ENCODE measurements at places on chromosomes 11 and 22.

DNA sequence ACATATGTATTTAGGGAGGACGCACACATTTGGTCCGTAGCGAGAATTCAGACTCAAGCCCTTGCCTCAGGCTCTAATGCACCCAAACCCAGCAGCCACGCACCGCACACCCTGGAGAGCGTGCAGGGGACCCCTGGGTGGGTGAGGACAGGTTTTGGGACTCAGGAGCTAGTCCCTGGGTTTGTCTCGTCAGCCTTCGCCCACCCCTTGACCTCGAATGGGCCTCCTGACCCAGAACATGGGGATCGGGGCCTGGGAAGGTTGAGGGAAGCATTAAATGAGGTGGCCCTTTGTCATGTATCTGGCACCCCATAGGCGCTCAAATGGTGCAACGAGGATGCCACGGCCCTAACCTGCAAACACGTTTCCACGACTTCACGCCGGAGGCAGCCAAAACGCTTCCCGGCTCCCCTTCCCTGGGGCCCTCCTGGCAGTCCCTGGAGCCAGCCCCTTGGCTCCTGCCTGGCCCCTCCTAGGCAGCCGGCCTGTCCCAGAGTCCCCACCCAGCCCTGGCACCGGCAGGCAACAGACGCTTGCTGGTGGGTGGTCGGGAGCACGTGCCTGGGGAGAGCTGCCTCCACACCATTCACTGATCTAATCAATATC is 5.5 kb upstream of the LINC01488 start:
- DNase-seq = no peak

GRCh38 chr11:128824191-128825049 is 42.7 kb downstream of the KCNJ1 start:
- DNase-seq = no peak

- no peak for DNase-seq
Measured at GRCh38 chr22:44549701-44550100, 51.7 kb upstream of the RTL6 start.

DNA sequence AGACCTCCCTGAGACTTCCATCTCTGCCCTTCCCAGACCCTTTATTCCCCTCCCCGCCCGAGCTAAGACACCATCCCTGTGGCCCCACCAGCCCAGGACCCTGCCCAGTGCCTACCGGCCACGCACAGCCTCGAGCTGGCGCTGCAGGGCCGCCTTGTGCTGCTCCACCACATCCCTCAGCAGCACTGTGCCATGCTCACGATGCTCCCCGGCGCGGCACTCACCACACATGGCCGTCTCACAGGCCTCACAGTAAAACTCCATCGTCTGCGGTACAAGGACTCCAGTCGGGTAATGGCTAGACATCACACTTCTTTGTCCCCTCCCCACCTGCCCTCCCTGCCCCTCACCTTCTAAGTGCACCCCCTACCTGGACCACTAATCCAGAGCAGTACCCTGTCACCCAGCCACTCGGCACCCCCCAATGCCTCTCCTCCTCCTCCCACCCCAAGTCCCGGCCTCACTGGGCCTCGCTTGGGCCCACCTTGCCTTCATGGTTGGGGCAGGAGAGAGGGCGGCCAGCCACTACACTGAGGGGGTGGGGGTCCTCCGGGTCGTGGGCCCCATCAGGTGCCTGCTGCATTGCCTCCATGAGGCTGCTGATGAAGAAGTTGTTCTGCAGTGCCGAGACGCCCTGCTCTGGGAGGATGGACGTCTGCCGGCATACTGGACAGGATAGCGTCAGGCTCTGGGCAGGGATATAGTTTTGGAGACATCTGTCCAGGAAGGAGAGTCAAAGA is 16.0 kb downstream of the TRIM3 start:
- no peak for DNase-seq

- no peak for DNase-seq
Measured at GRCh38 chr11:90500922-90501568, 278.2 kb upstream of the CHORDC1 start.

DNA sequence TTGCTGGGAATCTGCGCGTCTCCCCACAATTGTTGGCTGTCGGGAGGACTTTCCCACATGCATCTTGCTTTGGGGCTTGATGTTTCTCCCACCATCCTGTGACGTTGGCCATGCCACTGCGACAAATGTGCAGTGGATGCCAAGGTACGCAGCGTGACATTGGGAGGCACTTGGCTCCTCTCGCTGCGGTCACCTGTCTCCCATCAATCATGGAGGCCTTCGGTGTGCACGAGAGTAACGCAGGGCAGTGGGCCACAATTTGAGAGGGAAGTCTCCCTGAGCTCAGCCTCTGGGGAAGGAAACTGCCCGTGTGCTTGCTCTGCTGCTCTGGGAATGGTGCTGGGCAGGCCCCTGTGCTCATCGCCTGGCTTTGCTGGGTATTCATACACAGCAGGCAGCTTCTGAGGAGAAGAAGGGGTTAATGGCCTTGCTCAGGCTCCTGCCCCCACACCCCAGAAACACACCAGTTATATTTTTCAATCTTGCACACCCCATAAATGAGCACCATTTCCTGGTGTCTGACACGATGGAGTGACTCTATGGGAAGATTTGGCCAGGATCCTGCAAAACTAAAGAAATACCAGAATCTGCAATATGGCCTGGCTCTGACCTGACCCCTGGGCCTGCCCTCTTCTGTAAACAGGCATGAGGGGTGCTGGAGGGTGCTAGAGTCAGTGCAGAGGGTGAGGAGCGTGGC is 153.5 kb downstream of the ADAMTS15 start:
- no peak for DNase-seq

DNA sequence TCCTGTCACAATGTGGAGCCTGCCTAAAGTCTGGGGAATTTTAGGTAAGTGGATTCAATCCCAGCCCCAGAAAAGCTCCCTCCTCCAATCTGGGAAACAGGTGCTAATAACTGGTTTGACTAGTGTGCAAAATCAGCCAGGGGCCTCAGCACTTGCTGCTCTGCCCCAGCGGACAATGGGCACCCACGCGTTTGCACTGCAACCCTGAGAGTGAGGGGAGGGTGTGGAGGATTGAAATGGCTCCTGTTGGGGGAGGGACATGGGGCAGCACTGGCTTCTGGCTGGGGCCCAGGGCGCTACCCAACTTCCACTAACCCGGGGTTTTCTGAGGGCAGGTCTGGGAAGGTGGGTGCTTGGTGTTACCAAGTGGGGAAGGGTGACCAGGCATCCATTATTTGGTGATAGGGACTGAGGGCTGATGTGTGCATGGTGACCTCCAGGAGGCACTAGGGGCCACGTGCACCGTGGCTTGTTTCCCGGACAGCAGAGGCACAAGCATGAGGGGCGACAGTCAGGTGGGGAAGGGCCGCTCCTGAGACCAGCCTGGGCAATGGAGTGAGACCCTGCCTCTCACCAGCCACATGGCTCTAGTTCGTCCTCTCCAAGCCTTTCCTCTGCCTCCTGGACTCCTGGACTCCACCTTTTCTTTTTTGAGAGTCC is 4.3 kb upstream of the PNPLA5 start:
- DNase-seq = no peak

DNA sequence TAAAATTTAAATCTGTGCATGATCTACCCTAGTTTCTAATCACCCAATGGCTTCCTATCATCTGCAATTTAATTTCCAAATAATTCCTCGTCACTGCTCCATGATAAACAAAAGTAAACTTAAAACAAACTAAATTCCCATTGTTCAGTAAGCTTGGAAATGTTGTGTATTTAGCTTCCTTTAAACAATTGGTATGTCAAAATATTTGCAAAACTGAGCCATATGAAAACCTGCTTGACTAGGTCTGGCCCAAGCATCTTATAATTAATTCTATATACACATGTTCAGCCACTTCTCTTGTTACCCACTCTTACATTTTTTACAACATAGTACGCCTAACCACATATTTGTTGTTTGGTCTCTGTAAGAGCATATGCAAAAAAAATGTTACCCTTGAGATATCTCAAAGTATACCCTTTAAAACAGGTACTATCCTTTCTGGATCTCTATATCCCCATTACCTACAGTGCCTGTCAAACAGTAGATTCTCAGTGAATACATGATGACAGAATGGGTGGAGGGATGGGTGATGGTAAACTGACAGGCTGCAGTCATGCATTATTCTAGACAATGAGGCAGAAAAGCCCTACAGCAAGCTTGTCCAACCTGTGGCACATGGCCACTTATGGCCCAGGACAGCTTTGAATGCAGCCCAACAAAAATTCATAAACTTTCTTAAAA is 1277.9 kb upstream of the TENM4 start:
- DNase-seq = no peak

- no peak for DNase-seq
Measured at GRCh38 chr11:68743539-68743938, 7.8 kb downstream of the TESMIN start.

DNA sequence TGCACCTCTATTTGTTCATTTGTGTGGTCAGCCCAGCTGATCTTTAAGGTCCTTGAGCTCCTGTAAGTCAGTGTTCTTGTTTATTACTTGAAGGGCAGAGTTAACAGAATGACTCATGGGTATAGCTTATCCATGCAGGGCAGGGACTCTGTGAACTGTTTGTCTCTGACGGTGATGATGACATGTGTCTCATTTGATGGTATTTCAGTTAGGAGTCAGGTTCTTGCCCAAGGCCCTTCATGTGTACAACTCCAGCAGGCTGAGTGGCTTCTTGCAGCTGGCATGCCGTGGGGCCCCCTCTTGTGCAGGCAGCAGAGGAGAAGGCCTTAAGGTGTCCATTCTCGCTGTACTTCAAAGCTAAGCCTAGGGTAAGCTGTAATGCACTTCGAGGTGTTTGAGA is 165.1 kb downstream of the DBX1 start:
- DNase-seq = no peak

- no peak for DNase-seq
Measured at GRCh38 chr11:72577271-72577721, 96.9 kb downstream of the PDE2A start.

DNA sequence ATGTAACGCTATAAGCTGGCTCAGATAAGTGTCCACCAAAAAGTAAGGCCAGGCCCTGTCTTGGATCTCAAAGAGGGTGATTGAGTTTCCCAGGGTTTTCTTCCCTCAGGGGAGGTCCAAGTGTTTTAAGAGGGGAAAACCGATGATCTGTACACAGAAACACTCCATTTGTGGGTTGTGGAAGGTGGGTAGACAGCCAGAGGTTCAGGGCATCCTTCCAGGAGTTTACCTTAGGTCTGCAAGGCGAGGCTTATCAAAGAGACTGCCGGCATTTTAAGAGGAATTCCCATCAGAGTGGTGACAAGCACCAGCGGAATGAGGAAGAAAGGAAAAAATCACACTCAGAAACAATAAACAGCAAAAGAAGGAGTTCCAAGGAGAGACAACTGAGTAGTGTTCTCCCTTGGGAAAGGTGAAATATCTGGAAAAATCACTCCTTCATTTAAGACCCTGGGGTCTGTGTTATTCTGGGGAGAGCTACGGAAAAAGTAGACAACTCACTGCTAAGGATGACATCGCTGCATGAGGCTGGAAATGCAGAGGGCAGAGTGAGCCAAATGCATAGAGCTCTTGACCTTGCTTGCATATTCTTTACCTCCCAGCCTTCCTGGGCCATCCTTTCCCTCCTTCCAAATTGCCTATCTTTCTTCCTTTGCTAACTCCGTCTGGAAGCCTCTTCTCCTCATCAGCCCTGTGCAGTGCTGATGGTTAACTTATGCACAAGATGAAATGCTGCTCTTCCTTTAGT is 22.1 kb upstream of the MMP7 start:
- no peak for DNase-seq

DNA sequence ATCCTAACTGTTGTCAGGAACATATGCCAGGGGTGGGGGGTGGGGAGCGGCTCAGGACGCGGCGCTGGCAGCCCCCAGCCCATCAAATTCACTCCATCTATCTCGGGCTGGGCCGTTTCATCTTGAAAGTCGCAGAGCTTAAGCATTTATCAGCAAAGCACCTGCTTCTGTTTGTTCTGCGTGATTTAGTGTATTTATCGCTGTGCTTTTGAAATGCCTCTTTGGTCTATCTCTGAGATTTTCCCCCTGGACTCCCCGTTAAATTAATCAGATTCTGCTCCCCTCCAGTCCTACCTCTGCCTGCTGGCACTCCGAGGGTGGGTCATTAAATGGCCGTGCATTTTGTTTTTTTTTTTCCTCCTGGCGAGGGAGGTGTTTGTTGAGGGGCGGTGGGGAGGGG is 446.2 kb downstream of the TBC1D22A start:
- DNase-seq = no peak

- DNase-seq = no peak
Measured at GRCh38 chr11:29296680-29297079, 720.1 kb downstream of the KCNA4 start.

- DNase-seq = no peak
Measured at GRCh38 chr22:20629401-20629800, 122.0 kb downstream of the MED15 start.

DNA sequence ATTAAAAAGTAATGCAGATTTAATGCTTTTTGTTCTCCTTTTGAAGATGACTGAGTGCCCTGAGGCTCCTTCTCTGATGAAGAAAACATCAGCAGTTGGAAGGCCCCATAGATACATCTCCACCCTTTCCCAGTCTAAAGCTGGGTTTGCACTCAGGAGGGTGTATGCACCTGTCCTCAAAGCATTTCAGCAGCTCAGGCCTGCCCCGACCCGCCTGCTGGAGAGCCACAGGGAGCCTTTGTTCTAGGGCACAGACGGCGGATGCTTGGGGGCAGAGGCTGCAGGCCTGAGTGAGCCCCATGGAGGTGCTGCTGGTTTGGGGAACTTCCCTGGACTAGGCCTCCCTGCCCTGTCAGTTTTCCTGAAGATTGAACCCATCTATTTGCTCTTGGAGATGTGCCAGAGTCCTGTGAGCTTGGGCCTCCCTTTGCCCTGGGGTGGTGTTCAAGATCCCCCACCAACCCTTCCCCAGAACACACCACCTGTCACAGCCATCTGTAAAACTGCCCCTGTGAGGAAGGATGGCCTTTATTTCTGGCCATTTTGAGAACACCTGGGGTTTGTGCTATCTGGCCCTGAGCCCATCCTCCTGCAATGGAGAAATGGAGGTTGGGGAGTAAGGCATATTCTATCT is 160.0 kb downstream of the NAV2 start:
- no peak for DNase-seq

DNA sequence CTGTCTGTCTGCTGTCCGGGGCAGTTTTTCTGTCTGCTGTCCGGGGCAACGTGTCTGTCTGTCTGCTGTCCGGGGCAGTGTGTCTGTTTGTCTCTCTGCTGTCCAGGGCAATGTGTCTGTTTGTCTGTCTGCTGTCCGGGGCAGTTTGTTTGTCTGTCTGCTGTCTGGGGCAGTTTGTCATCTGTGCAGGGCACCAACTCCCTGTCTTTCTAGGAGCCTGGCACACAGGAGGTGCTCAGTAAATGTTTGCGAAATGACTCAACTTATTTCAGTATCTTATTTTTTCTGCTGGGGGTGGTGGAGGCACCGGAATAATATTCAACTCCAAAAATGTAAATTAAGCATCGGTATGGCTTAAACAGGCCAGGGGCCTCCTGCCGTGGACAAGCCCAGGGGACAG is 12.0 kb upstream of the TTLL12 start:
- no peak for DNase-seq
